ENCODE measurements at places on chromosomes 7 and 10.

DNA sequence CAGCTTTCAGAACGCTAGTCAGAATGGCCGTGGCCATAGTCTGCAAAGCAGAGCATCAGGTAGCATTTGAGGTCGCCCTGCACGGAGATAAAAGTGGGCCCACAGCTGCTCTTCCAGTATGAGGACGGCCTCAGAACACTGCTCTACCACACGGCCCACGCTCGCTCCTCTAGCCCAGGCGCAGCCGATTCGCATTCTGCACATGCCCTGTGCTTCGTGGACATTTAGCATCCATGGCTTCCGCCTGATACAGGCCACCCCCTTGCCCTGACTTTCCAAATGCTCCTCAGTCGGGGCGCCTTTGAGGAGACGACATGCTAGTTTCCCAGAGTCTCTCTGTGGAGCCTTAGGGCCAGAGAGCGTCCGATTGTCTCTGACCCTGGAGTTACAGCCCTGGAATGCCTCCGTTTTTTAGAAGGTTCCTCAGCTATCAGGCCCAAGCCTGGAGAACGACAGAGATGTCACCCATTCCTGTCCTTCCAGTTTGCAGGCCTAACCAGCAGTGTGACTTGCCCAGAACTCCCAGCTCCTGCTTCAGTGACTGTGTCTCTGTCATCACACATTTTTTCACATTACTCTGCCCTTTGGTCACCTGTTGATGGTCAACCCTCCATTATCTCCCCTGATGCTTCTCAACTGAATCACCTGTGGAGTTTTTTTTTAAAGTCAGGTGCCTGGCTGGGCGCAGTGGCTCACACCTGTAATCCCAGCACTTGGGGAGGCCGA is 14.3 kb downstream of the STRA8 start:
- no peak for DNase-seq

- no peak for DNase-seq
Measured at GRCh38 chr10:120601999-120602398, 145.0 kb downstream of the PLPP4 start.

- DNase-seq: no peak
Measured at GRCh38 chr7:18497800-18498199, 2.3 kb downstream of the HDAC9 start.

DNA sequence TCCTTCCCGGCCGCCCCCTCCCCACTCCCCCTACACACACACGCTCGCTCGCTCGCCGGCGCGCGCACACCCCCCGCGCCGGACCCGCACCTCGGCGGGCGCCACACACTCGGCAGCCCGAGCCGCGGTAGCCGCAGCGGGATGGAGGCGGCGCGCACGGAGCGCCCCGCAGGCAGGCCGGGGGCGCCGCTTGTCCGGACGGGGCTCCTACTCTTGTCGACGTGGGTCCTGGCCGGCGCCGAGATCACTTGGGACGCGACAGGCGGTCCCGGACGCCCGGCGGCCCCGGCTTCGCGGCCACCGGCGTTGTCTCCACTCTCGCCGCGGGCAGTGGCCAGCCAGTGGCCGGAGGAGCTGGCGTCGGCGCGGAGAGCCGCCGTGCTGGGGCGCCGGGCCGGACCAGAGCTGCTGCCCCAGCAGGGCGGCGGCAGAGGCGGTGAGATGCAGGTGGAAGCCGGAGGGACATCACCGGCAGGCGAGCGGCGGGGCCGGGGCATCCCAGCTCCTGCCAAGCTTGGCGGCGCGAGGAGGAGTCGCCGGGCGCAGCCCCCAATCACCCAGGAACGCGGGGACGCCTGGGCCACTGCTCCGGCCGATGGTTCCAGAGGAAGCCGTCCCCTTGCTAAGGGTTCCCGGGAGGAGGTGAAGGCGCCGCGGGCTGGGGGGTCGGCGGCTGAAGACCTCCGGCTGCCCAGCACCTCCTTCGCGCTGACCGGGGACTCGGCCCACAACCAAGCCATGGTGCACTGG is at the start of gene SORCS3:
TSS of gene SORCS3 (plus strand) at position 104 of the 750 bp plus-strand sequence.
- DNase-seq: no peak

DNA sequence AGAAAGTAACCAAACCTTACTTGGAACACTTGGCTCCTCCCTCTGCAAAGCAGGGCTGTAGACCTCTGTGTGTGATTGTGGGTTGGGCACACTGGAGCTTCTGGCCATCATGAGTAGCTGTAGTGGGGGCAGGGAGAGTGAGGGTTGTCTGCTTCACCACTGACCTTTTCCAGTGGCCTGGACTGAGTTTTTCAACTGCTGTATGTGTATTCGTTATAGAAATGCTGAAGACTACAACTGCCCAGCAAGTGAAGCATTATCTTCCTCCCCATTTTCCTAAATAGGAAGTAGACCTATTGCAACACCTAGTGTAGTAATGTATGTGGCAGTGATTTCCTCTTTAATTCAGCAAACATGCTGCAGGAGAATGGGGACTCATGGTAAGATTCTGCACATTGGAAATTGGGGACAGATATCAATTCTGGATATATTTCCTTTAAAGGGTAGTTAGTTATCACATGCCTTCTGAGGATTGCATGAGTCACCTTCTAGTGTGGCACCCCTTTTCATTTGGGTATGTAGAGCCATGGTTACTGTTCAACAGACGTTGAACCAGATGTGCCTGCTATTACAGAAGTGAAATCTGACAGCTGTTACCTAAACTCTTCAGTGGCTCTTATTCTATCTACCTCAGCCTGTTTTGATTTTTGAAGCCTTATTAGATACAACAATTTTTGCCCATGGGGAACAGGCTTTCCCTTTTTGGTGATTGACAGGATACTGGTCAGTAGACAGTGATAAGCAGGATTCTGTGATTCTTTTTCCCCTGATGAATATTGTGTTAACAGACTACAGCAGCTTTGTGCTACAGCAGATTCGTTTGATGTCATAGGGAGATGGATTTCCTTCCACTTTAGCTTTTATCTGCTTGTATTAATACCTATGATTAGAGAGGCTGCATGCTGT is 130.9 kb downstream of the SND1 start:
- DNase-seq: no peak

DNA sequence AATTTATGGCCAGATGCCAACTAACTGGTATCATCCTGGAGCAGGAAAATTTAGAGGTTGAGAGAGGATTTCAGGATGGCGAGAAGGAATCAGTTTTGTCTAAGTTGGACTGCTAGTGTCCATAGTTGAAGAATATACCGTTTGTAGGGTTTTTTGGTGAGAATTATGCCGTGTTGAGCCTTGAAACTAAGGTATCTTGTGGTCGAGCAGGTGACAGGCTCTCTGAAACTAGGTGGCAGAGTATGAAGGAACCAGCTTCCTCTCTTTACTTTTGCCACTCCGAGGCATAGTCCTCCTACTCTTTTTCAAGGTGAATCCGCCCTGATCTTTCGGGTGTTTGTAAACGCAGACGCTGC is 9.7 kb downstream of the MDFIC start:
- DNase-seq: no peak

GRCh38 chr7:157845203-157845835 is 508.5 kb downstream of the DNAJB6 start:
- no peak for DNase-seq

DNA sequence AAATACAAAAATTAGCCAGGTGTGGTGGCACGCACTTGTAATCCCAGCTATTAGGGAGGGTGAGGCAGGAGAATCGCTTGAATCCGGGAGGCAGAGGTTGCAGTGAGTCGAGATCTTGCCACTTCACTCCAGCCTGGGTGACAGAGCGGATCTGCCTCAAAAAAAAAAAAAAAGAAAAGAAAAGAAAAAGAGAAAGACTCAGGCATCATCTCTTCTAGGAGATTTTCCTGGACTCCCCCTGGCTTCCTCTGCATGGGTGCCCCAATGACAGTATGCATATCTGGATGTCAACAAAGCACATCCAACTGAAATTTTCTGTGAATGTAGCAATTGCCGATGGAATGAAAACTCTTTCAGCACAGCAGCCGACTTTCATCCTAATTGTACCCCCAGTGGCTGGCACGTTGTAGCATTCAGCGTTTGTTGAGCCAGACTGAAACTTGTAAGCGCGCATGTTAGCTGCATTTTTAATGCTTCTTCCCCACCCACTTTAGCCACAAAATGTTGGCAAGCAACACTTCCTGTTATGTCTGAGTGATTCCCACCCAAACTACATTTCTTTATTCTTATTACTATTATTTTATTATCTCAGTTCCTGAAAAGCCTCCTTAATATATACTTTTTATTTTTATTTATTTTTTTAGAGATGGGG is 70.2 kb downstream of the PRTFDC1 start:
- no peak for DNase-seq

- DNase-seq: no peak
Measured at GRCh38 chr10:28679581-28680357, 2.4 kb downstream of the BAMBI start.

DNA sequence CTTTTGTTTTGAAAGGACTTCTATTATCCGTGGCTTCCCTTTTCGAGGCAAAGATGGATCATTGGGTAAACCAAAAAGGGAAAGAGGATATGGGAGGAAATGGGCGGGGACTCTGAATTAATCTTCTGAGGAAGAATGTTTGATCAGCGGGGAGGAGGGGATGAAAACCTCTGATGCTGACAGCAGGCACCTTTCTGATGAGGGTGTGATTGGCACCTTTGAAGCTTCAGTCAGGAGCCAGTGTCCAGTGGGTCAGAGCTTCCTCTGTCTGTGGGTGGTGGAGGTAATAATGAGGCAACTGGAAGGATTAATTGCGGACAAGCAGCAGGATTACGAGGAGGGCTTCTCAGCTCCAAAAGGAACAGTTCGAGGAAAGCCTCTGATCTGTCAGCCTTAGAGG is 877.6 kb downstream of the LRMDA start:
- DNase-seq: no peak

DNA sequence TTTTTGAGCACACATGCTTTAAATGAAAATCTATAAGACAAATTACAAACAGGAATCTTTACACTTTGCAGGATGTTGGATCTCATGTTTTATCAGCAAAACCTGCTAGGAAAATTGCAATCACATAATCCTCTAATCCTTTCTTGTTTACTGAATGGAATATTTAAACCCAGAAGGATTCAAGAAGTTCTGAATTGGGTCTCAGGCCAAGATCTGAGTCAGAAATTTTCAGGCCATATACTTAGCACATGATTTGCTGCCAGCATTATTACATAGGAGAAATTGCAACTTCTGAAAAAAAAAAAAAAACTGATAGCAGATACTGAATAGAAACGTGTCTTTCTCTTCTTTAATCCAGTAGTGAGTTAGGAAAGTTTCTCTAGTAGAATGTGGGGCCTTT is 1005.3 kb upstream of the POT1 start:
- DNase-seq: no peak

DNA sequence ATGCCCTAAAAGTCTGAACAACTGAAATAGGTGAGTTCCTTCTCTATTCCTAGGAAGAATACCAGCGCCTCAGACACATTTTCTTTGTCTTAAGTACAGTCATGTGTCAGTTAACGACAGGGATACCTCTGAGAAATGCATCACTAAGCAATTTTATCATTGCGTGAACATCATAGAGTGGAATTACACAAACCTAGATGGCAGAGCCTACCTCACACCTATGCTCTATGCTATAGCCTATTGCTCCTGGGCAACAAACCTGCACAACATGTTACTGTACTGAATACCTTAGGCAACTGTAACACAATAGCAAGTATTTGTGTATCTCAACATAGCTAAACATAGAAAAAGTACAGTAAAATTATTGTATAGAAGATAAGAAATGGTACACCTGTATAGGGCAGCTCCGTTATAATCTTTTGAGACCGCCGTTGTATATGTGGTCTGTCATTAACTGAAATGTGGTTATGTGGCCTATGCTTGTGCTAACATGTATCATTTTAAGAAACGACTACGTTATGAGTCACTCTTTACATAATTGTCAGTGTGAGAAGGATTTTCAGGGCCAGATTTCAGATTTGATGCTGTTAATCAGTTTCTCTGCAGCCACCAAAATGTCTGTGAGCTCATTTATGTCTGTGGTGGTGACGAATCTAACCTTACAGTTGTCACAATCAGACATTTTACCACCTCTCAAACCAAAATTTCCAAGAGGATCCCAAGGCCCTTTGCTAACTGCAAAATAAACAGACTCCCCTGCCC is 66.1 kb upstream of the STK17A start:
- DNase-seq: no peak

DNA sequence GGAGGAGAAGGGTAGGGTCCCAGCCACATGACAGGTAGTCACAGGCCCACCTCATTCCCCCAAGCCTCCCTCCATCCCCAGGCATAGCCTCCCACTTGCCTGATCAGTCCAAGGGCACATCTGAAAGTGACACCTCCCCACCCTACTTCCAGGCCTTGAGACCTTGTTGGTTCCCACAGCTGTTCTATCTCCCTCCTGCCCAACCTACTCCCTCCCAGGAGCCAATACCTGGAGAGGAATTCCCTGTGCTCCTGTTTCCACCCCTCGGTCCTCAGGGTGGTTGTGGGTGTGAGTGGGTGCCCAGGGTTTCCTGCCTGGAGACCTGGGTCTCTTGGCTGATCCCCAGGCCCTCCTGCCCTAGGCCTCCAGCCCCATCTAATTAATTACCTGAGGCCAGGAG is 11.6 kb upstream of the IMPDH1 start:
- no peak for DNase-seq

DNA sequence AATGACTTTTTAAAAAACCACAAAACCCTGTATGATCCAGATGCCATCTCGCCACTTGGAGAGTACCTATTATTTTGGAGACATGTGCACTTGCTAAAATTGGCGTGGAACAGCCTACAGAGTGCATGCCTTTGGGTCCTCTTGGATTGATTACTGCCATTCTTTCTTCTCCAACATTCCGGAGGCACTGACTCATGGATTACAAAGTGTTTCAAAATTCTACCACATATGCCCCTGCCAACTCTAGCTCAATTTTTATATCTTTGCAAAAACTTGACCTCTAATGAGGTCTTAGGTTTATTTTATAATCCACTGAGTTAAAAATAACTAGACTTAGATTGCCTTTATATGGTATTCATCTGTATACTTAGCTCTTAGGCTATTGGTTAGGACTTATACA is 55.8 kb upstream of the KIF5B start:
- DNase-seq: no peak

- no peak for DNase-seq
Measured at GRCh38 chr7:155618708-155619633, 25.5 kb upstream of the RBM33 start.

GRCh38 chr7:139543801-139544603 is 20.5 kb downstream of the CLEC2L start:
- no peak for DNase-seq

DNA sequence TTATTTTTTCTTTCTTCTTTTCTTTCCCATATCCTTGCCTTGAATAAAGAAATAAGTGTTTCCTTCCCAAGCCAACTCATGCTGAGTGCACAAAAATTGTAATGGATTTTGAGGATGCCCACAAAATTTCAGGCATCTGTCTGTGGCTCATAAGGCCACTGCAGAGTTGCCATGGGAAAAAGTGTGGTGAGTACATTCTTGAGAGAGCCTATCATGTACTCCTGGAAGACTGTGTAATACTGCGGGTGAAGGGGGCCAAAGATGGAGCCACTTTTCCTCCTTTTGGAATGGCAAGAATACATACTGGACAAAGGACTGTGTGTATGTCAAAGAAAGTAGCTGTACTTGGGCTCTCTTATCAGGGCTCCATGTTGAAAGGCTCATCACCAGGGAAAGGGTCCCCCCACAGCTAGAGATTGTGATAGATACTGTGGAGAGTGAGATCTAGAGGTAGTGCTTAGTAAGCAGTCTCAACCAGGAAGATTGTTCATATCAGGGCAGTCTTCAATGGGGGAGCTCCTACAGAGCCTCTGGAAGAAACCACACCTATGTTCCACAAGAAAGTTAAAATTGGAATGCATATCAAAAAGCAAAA is 341.6 kb upstream of the KCND2 start:
- no peak for DNase-seq

All from cortex of kidney (tissue), 1 donor.